SJSA1 (cell line): ENCODE measurements at places on chromosomes 3 and 15.

DNA sequence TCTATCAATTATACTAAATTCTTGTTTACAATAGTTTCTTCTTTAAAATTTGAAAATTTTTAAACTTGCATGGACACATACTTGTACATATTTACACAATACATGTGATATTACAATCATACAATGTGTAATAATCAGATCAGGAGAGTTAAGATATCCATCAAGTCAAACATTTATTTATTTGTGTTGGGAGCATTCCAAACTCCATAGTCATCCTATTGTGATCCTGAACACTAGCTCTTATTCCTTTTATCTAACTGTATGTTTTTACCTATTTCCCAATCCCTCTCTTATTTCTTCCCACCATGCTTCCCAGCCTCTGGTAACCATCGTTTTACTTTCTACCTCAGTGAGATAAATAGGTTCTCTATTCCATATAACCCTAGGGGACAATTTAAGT is 1219.2 kb downstream of the ZPLD1 start:
- DNase-seq, result no peak

- DNase-seq, result peak; percentile 63
These were observed at the start of the genes ATXN7 and THOC7 for GRCh38 chr3:63863150-63864007. TSS of gene ATXN7 (plus strand) at chr3:63863867. CDS start at chr3:63912599, 48,732 bp downstream. TSS of gene THOC7 (minus strand) at chr3:63863805. CDS start at chr3:63863790, 15 bp downstream.

GRCh38 chr3:62936626-62937254 is 61.5 kb upstream of the CADPS start:
- DNase-seq, result no peak

DNA sequence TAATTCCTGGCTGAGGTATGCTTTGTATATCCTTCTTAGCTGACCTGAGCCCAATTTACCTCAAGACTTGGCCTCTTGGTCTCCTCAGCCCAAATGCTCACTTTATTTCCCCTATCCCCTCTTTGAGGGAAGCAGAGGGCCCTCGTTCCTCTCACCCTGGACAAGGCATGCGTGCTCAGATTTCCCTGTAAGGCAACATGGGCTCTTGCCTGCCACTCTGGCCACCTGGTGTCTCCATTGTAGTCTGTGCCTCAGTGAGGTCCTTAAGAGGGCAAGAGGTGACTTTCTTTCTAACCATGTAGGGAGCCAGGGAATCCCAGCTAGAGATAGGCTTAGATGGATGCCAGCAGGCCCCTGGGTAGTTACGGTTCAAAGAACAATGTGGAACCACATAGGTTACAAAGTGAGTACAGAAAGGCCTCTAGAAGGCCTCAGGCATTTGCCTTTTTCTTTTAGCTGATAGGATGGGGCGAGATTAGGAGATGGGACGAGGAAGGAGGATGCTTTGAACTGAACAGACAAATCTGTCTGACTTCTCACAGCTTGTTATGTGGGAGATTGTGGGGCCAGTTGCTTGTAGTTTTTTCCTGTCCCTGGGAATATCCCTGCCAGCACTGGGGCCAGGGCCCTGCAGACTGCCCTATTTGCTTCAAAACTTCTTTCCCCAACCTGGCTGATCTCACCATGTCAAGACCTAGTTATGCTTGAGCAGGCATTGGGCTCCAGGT is 1.1 kb upstream of the INTS14 start:
- no peak for DNase-seq
